ENCODE measurements at places on chromosomes 12 and 14.

GRCh38 chr14:46279327-46279726 is 372.3 kb downstream of the RPL10L start:
- DNase-seq: no peak

DNA sequence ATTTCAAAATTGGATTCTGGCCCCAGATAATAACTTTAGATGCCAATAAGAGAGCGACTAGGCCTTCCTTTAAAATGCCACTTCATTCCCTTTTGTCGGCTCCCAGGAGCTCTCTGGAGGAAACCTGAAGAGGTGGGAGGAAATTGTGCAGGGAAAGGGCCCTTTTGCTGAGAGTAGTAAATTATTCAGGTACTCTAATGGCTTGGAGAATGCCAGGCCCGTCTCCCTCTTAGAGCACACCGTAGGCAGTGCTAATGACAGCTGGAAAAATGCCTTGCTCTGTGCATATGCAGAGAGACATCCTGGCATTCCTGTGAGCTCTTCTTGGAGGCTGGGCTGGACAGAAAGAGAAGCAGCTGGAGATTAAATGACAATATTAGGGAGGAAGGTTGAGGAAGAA is 115.0 kb upstream of the RPH3A start:
- DNase-seq: no peak

DNA sequence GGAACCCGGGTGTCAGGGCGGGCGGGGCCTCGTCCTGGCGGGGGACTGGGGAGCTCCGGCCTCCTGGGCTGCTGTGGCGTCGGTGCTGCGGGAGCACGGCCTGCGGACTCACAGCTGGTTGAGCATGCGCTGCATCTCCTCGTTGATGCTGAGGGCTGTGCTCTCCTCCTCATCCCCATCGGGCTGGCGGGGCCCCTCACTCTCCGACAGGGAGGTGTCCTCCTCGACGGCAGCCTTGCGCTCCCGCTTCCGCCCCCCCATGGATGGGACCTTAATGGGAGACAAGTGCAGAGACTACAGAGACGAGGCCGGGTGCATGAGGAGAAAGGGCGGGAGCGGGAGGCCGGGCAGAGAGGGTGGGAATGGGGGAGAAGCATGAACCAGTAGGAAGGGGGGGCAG is 7.3 kb downstream of the IFFO1 start:
- DNase-seq: no peak

DNA sequence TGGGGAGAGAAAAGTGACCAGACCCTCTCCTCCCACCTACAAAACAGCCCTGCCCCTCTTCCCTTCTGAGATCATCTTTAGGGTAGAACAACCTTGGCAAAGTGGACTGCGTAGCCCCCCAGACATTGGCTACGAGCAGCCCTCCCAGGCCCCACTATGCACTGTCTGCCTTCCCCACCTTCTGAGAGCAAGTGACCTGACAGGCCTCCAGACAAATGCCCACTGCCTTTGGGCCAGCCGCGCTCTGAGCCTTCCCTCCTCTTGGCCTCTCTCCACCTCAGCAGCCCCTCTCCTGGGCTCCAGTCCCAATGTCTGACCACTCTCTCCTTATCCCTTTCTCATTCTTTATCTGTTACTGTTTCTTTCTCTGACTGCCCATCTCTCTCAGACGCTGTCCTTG is 46.5 kb upstream of the CCND2 start:
- no peak for DNase-seq

GRCh38 chr12:131928080-131928710 is 881 bp upstream of the PUS1 start:
- DNase-seq: no peak

DNA sequence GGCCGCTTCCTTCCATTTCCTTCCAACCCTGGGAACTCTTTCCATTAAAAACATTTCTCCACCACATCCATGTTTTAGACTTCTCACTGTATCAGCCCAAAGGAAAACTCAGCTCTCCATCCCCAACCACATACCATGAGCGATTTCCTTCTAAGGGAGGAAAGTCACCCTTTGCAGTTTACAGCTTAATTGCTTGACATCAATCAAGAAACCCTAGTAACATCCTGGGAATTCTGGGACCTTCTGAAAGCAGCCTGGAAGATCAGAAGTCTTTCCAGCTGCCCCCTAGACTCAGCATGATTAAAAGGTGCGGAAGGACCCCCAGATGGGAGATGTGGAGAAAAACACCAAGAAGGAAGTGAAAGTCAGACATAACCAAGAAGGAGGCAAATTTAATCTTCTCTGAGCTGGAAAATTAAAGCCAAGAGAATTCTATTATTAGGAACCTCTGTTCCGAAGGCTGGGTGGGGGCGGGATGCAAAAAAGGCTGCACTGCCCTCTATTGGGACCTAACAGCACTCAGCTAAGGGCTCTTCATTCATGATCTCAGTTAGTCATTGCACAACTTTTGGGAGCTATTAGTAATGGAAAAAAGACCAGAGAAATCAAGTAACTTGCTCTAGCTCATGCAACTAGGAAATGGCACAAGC is 73.3 kb upstream of the PLXNC1 start:
- DNase-seq: no peak

GRCh38 chr14:101960225-101960624 is 4.1 kb upstream of the DYNC1H1 start:
- DNase-seq: no peak

DNA sequence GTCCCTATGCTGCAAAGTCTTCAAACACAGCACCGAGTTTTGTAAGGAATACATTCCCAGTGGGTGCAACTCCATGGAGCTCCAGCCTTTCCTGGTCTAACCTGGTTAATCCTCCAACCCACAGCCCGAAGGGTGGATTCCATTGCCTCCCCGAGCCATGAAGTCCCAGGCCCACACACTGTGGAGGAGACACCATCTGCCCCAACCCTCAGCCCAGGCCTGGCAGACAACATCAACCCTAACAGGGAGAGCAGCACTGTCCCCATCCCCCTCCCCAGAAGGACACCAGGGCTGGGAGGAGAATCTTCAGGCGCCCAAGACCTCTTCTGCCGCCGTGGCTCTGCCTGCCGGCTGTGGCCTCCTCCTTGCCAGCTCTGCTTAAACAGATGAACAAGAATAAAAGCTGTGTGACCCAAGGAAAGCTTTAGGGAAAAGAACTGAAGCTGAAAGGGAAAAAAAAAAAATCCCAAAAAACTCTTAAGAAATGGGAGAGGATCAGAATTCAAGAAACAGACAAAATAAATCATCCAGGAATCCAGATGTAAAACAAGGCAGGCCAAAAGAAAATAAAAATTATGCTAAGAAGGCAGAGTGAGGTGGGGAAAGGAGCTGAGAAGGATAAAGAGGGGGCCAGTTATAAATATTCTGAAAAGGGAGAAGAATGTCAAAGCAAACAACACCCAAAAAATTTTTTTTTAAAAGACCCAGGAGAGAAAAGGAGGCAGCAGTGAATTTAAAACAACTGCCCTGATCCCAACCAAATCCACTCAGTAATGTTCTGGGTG is 16.0 kb upstream of the ZFP36L1 start:
- no peak for DNase-seq

- no peak for DNase-seq
Measured at GRCh38 chr12:127257366-127257935, 1009.5 kb upstream of the TMEM132C start.

All from activated T-helper 1 cell treated with Interleukin-2 at 50 U/mL for 16 hours (primary cell).